Eye (tissue), 1 donor: ENCODE measurements at places on chromosomes 5 and 9.

GRCh38 chr5:178107756-178108310 is 5.5 kb upstream of the N4BP3 start:
- peak; percentile 58 for DNase-seq

GRCh38 chr9:81671880-81672280 is 17.5 kb downstream of the TLE1 start:
- DNase-seq = peak; percentile 71

DNA sequence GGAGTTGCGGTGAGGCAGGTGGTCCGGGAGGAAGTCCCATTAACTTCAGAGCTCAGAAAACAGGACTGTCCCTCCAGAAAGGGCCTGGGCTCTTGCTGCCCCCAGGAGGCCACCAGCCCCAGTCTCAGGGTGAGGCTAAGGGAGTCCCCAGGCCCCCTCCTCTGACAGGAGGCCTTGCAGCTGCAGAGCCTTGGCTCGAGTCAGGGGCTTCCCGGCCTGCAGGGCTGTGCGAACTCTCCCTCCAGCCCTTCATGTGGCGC is 3.2 kb upstream of the STPG3 start:
- no peak for DNase-seq

DNA sequence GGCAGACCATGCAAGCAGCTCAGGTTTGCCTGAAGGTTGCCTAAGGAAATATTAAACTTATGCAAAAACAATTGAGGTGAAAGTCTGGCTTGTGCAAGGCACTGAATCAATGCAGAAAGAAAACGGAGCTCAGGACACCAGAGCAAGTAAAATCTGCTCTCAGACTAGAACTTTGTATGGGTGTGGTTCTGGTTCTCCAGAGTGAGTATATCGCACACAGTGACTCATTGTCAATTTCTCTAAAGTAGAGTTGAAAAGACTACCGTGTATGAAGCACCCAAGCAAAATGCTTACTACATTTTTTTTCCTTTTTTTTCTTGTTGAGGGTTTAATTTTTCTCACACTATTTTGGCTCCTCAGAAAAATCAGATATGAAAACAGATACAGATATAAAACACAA is 650.3 kb upstream of the CDH10 start:
- DNase-seq = no peak

DNA sequence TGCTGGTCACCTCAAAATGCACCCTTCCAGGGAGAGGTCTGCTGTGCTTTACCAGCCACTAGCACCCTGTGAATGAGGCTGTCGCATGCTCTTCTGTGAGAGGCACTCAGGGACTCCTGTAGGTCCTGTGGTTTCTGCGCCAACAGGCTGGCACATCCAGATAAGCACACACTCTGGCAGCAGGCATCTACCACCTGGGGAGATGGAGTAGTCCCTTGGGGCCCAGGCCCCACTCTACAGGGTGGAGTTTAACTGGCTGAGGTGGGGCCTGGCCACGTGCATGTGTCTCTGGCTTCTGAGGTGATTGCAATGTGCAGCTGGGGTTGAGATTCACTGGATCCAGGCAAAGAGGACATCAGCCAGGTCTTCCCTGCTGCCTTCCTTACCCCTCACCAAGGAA is 32.3 kb downstream of the TMEM174 start:
- no peak for DNase-seq

GRCh38 chr9:104927912-104928740 is at the start of gene ABCA1:
TSS of gene ABCA1 (minus strand) at chr9:104928155. CDS start at chr9:104903679, 24,476 bp downstream.
- peak; percentile 96 for DNase-seq

GRCh38 chr9:105468875-105469274 is 21.0 kb downstream of the FSD1L start:
- DNase-seq = no peak

GRCh38 chr9:134225186-134225585 is 60.8 kb upstream of the RNU6ATAC start:
- DNase-seq = no peak

DNA sequence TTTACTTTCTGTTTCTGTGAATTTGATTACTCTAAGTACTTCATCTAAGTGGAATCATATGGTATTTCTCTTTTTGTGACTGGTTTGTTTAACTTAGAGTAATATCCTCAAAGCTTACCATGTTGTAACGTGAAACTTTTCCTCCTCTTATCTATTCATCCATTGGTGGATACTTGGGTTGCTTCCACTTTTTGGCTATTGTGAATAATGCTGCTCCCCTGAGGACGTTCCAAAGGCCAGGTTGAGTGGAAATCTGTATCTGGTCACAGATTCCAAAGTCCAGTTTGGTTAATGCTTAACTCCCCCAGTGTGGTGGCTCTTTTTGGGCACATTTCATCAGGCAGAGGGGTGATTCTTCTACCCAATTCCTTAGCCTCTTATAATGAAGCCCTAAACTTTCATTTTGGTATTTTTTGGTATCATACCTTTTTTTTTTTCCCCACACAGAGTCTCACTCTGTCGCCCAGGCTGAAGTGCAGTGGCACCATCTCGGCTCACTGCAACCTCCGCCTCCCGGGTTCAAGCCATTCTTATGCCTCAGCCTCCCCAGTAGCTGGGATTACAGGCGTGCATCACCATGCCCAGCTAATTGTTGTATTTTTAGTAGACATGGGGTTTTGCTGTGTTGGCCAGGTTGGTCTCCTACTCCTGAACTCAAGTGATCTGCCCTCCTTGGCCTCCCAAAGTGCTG is 65.4 kb downstream of the CMYA5 start:
- no peak for DNase-seq

DNA sequence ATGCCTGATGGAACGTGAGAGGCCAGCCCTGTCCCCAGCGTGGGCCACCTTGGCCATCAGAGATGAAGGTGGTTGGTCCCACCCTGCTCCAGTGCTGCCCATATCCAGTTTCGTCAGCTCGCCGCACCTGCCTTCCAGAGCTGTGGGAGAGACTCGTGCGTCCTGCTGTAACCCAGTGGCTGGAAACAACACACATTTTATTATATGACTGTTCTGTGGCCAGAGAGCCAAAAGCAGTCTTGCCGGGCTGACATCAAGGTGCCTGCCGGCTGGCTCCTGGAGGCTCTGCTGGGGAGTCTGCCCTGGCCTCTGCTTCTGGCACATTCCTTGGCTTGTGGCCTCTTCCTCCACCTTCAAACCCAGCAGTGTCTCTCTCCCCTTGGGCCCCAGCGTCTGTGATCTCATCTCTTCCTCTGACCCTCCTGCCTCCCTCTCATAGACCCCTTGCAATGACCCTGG is 94.7 kb downstream of the RXRA start:
- DNase-seq = no peak

- peak; percentile 77 for DNase-seq
Observed at GRCh38 chr5:128455841-128456361, 82.1 kb downstream of the FBN2 start.

DNA sequence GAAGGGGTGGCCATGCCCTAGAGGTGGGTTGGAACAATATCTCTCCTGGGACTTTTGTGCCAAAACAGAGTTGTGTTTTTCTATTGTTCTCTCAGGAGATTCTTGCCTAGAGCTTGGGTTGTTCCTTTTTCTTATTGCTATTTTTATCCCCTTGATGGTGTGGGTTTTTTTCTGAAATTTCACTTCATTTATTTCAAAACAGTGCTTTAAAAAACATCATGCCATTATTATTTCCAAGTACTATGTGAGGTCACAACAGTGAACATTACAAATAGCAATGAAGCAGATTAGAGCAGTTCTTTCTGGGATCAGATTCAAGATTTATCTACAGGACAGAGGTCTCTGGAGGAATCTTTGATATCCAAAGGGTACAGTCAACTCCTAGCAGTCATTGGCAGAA is 76.6 kb downstream of the ACTBL2 start:
- no peak for DNase-seq

DNA sequence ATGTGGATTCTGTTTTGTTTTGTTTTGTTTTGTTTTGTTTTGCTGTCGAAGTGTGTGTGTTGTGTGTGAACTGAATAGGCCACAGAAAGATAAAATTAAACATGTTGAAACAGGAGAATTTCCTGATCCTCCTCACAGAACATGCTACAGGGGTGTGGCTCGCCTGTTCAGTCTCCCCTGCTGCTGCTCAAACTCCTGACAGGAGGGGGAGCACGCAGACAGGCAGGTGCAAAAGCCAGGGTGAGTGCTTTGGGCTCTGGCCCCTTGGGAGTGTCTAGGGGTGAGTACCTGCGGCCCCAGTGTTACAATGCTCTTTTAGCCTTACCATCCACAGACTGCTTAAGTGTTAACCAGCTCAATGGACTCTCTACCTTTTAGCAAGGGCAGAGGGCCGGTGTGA is 473.5 kb downstream of the MAT2B start:
- no peak for DNase-seq

GRCh38 chr9:92709240-92709639 is 39.3 kb upstream of the IPPK start:
- no peak for DNase-seq

DNA sequence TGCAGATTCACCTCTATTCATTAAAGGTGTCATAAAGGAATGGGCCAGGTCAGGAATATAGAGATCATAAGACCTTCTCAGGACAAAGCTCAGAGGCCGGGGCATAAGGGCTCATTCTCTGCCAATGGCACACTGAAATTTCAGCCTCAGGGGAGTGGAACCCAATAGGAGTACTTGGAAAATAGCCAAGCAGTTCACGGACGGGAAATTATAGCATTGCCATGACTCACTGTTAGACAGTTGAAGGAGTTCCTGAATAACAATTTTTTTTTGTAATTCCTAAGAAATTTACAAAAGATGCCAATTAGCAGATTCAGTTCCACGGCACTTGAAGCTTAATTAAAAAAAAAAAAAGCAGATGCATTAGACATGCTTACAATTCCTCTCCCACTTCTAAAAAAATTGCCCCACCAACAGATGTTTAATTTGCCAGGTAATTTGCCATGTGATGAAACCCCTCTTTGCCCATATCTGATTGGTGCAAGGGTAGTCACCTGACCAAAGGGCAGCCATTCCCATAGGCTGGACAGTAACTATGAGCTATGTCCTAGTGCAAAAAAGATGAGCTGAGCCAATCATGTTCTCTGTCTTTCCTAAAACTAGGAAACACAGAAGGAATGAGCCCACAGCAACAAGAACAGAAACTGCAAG is 58.6 kb downstream of the PTCD2 start:
- peak; percentile 55 for DNase-seq

DNA sequence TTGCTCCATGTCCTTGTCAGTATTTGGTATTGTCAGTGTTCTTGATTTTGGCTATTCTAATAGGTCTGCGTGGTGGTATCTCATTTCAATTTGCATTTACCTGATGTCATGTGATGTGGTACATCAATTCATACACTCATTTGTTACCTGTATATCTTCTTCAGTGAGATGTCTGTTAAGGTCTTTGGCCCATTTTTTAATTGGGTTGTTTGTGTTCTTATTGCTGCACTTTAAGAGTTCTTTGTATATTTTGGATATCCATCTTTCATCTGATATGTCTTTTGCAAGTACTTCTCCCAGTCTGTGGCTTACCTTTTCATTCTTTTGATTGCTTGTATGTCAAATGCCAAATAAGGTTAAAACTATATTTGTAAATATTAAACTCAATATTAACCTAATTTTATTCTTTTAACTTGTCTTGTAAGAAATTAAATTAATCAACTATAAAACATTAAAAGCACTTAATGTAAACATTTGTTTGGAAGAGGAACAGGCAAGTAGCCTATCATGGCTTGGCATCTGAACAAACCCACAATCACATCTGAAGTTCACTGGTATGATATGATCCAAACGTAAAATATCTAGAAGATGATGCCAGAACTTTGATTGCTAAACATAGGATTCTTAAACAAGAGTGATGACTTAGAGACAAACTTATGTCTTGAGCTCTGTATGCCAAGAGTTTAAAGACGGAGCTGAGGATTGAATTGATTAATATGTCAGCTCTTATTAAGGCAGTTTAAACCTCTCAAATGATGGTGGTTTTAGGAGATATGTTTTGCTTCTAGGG is 587.3 kb downstream of the ANXA1 start:
- DNase-seq = no peak

DNA sequence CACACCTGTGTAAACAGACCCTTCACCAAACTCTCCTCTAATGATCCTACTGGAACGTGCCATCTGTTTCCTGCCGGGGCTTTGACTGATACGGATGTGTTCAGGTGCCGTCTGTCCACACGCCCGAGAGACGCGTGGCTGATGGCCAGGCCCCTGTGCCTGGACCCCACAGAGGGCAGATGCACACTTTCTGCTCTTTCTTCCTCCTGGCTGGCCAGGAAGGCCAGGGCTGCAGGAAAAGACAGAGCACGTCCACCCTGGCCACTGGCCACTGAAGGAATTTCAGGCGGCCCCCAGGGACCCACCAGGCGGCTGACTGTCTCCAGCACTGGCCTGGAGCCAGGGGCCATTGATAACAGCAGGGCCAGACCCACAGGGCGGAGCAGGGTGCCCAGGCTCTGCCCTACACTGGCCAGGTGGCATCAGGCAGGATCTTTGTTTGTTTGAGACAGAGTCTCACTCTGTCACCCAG is 3.6 kb upstream of the ENG start:
- no peak for DNase-seq

DNA sequence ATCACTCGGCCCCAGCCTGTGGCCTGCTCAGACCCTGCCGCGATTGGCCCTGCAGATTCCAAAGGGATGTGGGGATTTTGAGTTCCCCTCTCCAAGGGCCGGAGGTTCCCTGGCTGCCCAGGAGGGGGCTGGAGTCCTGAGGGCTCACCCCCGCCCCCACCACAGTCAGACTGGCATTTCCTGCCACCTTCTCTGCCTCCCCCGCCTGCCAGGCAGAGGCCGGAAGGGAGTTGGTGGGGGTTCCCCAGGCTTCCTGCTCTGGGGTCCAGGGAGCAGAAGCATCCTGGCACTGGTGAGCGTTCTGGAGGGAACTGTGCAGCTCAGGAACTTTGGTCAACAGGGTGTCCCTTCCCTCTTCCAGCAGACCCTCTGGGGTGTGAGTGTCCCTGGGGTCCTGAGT is 70.6 kb downstream of the RXRA start:
- DNase-seq = no peak

DNA sequence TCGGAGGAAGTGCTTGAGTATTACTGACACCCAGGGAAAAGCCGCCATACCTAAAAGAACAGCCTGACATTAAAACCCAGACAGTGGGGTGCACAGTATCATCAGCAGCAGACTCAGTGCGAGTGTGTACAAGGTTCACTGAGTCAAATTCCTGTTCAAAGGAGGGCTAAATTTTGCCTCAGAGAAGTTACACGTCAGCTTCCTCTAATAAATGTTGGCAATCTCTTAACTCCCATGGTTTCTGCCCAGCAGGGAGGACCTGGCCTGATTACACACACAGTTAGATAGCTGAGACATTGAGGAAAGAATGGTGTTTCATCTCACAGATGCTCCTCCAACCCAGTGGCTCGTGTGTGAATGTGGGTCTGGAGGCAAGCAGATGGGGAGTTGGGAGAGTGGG is 38.2 kb downstream of the NIPSNAP3B start:
- no peak for DNase-seq

DNA sequence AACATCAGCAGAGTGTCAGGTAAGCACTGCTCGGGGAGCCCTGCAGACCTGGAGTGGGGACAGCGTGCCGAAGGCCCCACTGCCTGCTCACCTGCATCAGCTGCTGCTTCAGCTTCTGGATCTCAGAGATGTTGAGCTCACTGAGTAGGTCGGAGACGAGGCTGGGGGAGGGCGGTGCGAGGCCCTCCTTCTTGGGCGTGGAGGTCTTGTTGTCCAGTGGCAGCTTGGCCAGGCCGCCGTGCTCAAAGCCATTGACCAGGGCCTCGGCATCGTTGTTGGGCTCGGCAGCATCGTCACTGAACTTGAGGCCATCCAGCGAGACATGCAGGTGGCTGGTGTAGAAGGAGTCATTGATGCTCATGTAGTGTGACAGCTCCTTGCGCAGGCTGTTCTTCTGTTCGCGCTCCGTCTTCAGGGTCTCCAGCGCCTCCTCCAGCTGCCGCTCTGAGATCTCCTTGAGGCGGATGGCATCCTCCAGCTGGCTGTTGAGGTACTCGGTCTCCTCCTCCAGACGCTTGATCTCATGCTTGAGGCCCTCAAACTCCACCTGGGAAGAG is 44.3 kb downstream of the BICD2 start:
- no peak for DNase-seq

GRCh38 chr9:126875756-126876510 is 15.5 kb downstream of the ZBTB34 start:
- DNase-seq = no peak
